ENCODE measurements at places on chromosomes 3 and 15.
A peak's percentile ranks its signal among the peaks of the same experiment; 100 is the strongest.

DNA sequence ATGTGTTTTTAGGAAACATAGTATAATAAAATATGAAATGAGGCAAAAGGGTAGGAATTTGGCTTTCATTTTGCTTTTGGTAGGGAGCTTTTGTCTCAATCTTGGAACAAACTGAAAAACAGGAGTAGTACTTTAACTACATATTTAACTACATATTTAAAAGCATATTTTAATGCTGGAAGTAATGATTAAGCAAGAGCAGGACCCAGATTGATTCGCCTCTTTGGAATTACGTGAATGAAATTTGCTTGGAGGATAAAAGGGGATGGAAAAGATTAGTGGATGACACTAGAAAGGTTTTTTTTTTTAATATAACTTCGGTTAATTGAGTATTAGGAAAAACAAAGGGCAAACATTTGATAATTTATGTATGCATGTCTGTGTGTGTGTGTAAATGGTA is 11.2 kb upstream of the TMEM212 start:
- DNase-seq, result no peak

GRCh38 chr3:43768381-43768973 is 77.7 kb downstream of the ABHD5 start:
- DNase-seq, result no peak

- DNase-seq, result no peak
Measured at GRCh38 chr3:74883690-74884089, 269.2 kb upstream of the CNTN3 start.

GRCh38 chr3:108293858-108294257 is 2.5 kb upstream of the HHLA2 start:
- no peak for DNase-seq

GRCh38 chr3:95036526-95037021 is 973.7 kb downstream of the NSUN3 start:
- no peak for DNase-seq

DNA sequence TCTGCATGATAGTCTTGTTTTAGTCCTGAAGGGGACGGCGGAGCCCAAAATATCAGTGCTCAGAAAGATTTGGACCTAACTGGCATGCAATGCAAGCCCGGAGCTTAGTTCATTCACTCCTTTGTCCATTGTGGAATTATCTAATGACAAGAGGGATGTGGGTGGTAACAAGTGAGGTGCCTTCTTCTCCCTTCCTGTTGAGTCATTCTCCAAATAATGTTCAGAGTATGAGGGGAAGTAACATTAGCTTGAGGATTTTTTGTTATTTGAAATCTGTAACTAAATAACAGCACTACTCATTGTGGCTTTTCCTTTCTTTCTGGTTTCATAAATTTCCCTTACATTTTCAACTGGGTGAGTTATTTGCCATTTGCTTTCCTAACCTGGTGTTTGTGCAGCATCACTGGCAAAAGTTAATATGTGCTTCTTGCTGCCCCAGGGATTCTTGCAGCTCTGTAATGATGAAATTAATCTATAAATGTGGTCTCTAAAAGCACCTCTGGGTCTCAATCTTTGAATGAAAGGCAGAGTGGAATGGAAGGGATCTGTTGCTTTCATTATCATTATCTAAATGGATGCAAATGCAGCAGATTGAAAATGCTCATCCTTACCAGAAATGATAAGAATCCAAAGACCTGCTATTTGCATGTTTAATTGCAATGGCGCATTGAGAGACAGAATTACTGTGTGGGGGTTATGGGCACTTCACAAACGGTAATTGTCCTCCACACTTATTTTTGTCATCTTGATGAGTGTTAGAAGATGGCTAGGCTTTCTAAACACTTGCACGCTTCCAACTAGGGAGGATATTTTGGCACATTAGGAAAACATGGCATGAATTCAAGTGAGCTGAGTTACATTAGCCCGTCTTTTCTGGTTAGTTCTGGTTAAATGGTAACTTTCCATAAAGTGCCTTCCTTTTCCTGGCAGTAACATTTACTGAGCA is 89.9 kb upstream of the MITF start:
- DNase-seq, result no peak

GRCh38 chr3:194632809-194633348 is 340 bp downstream of the TMEM44 start:
- no peak for DNase-seq

- peak; percentile 4 for DNase-seq
Measured at GRCh38 chr3:59313365-59313764, 263.5 kb upstream of the CFAP20DC start.

GRCh38 chr3:106036696-106037095 is 167.9 kb upstream of the CBLB start:
- no peak for DNase-seq

DNA sequence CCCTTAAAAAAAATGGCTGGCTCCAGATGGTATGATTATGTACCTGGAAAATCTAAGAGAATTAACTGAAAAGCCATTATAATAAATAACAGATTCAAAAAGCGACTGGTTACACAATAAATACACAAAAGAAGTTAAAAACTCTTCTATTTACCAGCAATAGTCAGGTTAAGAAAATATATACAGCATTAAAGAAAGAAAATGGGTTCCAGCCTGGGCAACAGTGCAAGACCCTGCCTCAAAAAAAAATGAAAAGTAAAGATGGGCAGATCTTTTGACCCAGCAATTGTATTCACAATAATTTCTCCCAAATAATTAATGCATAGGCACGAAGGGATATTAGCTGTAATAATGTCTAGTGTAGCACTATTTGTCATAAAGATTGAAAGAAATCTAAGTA is 8.7 kb downstream of the TBC1D5 start:
- DNase-seq, result no peak

DNA sequence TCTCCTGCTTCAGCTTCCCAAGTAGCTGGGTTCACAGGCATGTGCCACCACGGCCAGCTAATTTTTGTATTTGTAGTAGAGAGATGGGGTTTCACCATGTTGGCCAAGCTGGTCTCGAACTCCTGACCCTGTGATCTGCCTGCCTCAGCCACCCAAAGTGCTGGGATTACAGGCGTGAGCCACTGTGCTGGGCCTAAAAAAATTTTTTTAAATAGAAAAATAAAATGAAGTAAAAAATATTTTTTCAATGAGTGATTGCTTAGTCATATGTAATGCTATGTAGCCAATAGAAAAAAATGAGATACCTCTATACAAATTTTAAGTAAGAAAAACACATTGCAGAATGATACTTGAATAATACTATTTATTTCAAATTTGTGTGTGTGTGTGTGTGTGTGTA is 27.9 kb upstream of the SLC30A4 start:
- no peak for DNase-seq

GRCh38 chr15:74837482-74838136 is 5.3 kb downstream of the ULK3 start:
- no peak for DNase-seq

DNA sequence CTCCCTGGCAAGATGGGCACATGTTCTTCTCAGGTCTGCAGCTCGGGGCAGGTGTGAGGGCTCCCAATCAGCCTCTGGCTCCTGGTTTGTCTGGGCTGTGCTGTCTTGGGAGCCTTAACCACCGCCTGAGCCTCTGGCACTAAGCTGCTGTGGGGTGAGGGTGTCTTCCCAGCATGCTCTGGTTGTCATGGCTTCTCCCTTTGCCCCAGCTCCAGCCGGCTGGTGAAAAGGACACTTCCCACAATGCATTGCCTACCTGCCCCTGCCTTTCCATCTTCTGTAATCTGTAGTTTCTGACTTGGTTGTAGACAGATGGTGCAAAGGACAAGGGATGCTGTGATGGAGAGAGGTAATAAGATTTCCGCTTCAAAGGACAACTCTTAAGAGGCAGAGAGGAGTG is 295.3 kb downstream of the TLE3 start:
- no peak for DNase-seq

DNA sequence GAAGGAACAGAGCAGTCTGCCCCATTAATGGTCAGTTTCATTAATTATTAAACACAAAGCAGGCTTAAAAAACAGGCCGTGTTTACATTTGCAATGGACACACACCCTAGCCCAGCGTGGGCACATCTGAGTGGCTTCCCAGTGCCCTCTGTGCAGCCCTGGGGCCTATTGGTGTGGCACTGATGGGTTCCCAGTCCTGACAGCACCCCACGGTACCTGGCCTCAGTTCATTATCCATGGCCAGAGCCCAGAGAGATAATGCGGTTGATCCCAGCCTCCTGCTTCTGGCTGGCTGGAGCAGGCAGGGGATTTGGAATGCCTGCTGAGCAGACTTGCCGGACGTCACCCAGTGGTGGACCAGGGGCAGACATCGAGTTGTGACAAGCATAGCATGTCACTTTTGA is 110.5 kb upstream of the ABHD17C start:
- DNase-seq, result no peak

- DNase-seq, result no peak
Measured at GRCh38 chr3:126938520-126939337, 44.2 kb upstream of the PLXNA1 start.

GRCh38 chr3:193545304-193545703 is 9.4 kb downstream of the ATP13A4 start:
- DNase-seq, result no peak

DNA sequence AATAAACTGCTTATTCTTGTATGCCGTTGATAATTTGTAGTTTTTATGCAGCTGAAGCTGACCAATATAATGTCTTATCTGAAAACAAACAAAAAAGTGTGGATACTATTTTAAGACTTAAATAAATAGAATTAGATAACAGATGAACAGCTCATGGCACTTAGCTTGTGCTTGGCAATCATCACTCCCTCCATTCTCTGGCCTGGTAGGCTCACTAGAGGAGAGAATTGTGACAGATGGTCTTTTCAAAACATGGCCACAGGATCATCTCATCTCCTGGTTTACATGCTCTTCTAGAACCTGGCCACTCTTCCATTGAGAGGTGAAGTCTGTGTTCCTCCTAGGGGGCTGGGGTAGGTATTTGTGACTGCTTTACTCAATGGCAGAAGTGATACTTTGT is 58.4 kb upstream of the RBP1 start:
- DNase-seq, result no peak

GRCh38 chr15:65985387-65985786 is 116.1 kb downstream of the RAB11A start:
- no peak for DNase-seq

DNA sequence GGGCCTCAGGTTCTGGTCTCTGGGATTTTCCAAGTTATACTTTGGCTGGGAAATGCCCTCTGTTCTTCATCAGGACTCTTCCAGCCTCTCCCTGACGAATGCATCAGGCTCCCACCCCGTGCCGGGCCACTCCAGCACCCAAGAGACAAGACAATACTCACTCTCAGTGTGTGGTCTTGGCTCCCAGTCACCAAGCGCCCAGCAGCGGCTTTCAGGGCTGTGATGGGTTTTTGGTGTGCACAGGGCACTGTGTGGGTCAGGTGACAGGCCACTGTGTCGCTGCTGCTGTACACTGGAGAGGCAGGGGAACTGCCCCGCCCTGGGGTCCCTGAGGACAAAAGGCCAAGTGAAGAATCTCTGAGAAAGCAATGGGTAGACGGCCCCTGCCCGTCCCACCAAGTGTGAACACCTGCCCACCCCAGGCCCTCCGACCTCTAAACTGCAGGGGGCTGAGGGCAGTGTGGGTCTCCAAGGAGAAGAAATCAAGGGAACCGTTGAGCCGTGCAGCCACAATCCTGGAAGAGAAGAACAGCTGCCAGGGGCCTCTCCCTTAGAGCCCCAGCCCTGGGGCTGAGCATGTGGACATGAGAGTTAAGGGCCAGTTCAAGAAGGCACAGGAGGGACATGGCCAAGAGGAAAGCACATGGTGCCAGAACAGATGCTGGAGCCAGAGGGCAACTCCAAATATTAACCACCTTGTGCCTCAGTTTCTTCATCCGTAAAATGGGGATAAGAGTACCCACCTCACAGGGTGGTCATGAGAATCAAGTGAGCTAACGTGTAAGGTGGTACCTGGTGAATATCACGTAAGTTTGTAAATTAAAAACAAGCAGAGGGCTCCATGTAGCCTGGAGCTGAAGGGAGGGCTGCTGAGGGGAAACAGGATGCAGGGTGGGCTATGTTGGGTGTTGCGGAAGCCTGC is 34.1 kb downstream of the PTPN23 start:
- no peak for DNase-seq

DNA sequence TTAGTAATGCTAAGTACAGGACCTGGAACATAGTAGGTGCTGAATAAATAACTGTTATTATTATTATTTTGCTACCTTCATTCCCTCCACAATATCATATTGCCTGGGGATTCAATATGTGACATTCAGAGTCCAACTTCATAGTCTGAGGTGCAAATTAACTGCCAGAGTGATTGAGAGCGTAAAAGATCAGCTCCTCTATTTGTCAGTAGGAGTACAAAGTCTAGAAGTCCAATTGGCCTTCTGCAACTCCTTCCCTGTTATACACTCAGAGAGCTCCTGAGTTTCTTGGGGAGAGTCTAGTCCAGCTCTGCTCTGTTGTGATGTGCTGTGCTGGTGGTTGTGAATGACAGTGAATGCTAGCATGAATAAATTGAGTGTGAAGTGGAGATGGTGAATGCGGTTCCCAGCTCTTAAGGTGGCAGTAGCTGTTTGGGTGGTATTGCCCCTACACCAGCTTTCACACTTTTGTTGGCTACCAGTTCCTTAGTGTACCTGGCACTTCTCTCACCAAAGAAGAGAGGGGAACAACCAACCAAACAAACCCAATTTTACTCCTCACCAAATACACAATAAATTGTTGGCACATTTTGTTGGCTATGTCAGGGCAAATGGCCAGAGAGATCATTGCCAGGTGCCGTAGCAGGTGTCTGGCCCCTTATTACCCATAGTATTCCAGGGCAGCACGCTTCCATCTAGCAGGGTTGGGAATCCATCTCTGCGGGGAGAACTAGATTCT is 270.1 kb upstream of the TBL1XR1 start:
- no peak for DNase-seq

- no peak for DNase-seq
Measured at GRCh38 chr15:74295800-74296199, 59.7 kb downstream of the CCDC33 start.

DNA sequence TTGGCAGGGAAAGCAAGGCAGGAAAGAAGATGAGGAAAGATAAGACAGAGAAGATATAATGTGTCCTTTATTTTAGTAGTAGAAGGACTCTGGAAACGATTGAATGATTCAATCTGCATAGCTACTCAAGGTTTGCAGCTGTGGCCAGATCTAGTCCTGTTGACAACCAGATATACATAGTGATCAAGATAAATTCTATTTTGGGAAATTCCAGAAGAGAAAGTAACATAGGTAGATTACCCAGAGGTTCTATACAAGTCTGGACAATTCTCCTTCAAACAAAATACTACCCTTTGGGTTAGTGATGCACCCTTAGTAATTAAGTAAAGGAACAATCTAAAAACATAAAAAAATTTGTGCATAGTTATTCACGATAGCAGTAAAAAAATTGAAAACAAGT is 9.4 kb downstream of the TERC start:
- DNase-seq, result no peak

Measured in stimulated activated CD8-positive, alpha-beta memory T cell treated with anti-CD3 and anti-CD28 coated beads, Interleukin-7, amount 100 ng/mL, for 24 hours (primary cell).